ENCODE measurements at places on chromosomes 4 and X.

DNA sequence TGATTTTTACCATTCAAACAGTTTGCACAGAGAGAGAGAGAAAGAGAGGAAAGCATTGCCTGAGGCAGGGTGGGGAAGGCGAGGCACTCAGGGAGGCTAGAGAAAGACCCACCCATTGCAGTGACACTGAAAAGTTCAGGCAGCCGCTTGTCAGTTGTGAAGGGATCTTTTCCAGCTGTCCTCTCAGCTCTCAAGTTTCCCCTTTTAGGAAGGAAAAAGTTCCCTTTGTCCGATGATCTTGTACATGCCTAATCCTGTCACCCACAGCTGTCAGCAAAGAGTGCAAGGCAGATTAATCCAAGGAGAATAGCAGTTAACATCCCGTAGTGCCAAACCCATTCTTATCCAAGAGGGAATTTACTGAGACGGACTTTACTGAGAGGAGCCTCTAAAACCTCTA is 255.0 kb downstream of the MAGEB5 start:
- no peak for DNase-seq

DNA sequence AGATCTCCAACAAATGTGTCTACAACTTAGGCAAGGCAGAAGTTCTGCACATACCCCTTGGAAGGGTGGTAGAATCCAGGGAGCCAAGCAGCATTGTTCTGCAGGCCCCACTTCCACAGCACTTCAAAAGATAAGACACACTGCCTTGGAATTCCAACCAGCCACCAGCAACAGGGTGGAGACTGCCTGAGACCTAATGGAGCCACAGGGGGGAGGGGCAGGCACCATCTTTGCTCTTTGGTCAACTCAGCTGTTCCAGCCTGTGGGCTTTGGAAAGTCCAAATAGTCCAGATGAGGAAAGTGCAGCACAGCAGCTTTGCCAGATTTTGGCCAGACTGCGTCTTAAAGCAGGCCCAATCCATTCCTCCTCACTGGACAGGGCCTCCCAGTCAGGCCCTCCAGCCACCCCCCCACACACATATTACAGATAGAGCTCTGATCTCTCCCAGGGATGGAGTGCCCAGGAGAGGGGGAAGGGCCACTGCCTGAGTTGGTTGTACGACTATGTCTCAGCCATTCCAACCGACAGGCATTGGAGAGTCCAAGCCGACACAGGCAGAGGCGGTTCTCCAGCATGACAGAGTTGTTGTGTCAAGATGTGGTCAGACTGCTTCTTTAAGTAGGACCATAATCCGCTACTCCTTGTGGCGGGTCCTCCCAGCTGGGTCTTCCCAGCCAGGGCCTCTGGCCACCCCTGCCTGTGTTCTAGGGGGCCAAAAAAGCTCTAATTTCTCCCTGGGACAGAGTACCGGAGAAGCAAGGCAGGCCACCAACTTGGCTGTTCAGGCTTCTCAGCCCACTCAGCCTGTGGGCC is 42.5 kb upstream of the ANTXR2 start:
- no peak for DNase-seq

DNA sequence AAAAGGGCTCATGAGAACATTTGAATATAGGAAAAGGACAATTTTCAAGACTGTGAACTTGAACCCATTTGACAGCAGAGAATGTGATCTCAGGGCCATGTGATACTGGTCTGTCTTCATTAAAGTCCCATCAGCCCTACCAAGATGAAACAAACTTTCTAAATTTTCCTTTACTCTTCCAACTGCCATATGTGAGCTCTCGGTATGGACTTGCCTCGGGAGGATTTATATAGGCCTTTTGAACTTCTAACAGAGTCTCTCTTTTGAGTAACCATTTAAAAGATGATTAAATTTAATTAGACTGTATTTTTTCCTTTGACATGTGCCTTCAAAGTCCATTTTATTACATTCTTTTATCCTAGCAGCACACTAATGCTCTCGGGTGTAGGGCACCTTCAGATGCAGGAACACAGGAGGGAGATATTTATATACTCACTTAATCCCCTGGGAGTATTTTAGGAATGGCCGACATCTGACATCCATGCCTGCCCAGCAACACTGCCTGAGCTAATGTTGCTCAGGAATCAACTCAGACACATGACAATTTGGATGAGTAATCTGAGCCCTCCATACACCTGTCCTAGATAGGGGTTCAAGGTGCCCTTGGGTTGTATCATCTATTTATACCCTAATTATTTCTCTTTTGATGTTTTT is 155.0 kb downstream of the SLC7A11 start:
- DNase-seq = no peak

GRCh38 chrX:4994855-4995254 is 1233.8 kb downstream of the NLGN4X start:
- DNase-seq = no peak

DNA sequence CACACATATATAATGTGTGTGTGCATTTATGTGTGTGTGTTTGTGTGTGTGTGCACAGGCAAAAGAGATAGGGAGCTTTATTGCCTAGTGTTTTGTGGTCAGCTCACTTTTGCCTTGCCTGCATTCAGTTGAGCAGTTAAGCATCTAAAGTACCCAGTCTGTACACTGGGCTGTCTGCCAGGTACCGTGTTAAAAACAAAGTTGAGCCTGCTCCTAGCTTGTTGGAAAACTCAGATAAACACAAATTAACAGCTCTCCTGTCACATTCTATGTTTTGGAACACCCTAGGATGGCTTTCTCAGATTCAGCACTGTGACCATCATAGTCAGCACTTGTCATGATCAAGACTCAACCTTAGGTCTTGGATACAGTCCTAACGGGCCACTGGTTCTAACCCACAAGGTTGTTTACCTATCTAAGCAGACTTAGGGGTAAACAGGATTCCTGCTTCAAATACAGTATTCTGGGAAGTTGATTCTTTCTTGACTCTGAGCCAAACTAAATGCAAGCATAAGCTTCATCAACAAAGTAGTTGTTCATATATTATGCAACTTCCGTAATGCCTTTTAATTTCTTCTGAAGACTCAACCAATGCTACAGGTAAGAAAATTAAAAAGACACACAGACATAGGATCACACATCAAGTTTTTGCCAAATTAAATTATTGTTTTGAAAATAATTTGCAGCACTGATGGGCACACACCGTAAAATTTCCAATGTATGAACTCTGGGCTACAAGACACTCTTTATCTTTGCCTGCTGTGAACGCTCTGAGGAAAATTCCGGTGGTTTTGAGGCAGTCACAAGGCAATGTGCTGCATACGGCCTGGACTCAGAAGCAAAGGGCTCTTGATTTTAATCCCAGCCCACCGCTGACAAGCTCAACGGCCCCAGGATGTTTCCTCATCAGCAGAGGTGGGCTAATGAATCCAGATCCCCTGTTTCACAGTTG is 11.3 kb upstream of the CD99 start:
- no peak for DNase-seq

DNA sequence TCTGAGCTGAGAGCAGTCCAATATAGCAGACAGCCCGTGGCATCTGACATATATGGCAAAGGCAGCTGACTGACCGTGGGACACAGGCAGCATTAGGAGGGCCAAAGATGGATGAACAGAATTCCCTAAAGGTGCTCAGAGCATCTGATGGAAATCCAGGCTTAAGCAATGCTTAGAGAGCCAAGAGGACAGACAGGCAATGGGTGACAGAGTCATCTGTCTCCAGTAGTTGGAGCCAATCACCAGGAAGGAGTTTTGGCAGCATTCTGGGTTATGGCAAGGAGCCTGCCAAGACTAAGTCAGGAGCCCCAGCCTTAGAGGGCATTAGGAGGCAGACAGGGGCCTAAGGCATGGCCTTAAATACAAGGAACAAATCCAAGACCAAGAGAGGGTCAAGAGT is 153.3 kb upstream of the USP9X start:
- DNase-seq = no peak

- DNase-seq = no peak
These were observed 82.5 kb downstream of the ARHGEF9 start for GRCh38 chrX:63702556-63702955.

DNA sequence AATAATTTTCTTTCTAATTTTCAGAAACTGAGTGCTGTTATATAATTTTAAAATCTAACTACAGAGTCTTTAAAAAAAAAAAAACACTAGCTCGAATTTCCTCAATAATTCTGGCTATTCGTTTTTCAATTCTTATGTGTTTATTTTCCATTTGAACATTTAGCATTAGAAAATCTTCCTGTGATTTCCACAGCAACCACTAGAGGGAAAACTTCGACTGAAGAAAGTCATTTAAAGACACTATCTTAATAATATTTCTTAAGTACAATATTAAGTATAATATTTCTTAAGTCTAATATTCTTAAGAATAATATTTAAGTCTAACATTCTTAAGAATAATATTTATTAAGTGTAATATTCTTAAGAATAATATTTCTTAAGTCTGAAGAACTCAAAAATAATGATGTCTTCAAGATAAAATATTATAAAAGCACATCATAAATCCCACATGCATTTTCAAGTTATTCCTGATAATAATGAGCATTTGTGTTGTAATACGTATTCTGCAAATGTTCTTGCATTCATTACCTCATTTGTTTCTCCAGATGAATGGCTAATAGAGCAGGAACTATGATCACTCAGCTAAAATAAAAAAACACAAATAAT is 118.4 kb upstream of the WDR17 start:
- DNase-seq = no peak

DNA sequence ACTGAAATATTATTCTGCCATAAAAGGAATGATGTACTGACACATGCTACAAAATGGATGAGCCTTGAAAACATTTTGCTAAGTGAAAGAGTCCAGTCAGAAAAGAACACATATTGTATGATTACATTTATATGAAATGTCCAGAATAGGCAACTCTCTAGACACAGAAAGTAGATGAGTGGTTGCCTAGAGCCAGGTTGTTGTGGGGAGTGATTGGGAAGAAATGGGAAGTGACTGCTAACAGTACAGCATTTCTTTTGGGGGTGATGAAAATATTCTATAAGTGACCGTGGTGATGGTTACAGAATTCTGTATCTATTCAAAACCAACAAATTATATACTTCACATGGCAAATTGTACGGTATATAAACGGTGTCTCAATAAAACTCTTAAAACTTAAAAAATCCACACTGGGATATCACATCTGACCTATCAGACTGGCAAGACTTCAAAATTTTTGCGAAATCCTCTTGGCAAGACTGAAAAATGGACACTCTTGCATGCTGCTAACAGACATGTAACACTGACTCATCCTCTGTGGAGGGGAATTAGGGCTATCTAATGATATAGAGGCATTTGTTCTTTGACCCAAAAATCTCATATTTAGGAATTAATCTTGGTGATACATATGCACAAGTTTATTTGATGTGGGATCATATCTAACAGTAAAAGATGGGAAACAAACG is 71.8 kb downstream of the FAM13A start:
- no peak for DNase-seq

- DNase-seq = no peak
These were observed 185.1 kb upstream of the DIPK2B start for GRCh38 chrX:45385757-45386156.

GRCh38 chrX:139332441-139332840 is 198.1 kb upstream of the F9 start:
- no peak for DNase-seq

DNA sequence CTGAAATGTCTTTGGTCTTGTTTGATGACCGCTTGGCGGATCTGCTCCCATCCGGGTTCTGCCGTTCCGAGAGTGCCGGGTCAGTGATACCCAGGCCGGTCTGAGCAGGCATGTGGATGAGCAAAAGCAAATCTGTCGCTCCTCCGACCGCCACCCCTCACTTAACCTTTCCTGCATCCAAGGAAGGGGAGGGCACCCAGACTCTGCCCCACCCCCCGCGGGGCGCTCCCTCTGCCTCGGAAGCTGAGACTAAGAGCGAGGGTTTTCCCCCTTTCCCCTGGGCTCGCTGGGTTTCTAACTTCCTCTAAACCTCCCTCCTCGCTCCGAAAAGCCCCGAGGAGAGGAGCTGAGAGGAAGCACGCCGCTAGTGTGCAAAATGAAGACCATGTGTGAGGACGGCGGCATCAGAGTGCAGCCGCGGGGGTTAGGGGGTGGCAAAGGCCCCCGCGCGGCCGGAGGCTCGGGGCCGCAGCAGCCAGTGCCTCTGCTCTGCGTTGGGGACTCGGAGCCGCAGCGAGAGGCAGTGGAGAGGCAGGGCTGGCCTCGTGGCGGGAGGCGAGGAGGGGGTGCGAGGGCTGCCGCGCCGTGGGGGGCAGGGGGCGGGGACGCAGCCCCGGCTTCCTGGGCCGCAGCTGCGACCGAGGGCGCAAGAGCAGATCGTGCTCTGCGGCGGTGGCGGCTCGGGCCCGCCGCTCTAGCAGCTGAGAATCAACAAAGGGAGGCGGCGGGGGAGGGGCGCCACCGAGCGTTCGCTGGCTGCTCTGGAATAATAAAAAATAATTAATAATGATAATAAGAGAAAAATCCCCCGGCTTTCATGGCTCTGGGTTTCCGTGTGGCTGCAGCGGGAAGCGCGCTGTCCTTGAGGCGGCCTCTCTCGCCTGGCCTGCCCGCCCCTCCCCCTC is 55.8 kb upstream of the BCOR start:
- no peak for DNase-seq

DNA sequence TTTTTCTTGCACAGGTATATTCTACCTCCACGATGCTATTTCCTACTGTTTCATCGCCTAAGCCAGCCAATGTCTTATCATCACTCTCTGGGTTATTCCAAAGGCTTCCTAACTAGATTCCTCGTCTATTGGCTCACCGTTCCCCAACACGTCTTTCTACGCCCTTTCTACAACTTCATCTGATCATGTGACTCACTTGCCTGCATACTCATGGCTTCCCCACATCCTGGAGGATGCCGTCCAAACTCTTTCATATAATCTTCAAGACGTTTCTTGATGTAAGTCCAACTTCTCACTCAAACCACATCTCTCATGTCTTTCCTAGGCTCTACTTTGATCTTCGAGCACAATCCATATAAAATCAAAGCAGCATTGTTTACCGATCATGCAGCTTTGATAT is 322.0 kb upstream of the PPARGC1A start:
- no peak for DNase-seq

- DNase-seq = no peak
These were observed 878.7 kb upstream of the TENM3 start for GRCh38 chr4:181364504-181364903.

DNA sequence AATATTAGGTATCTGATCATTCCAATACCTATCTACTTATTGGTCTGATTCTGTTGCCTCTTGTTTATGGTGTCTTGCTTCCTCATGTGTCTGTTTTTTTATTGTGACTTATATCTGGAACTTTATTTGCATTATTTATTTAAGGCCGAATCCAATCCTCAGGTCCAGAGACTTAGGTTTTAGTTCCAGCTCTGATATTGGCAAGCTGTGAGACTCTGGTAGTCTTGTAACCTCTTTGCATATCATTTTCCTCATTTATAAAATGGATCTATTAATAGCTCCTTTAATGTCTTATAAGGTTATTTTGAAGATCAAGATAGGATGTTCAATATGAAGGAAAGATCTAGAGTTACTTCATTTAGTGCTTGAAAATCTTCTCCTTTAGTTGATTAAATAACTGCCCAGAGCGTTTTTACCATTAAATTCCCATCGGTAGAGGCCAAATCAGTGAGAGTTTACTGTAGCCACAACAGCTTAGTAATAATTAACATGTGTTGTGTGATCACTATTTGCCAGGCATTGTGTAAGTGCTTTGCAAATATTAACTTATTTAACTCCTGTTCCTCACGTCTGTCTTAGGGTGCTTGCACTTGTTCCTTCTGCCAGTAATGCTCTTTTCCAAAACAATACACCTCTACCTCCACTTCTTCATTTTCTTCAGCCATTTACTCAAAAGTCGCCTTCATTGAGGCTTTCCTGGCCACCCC is 82.2 kb downstream of the CC2D2A start:
- no peak for DNase-seq

Measured in stimulated activated CD8-positive, alpha-beta memory T cell treated with anti-CD3 and anti-CD28 coated beads, Interleukin-4, amount 100 ng/mL, for 4 hours (primary cell).